Activated naive CD8-positive, alpha-beta T cell treated with anti-CD3 and anti-CD28 coated beads, Interleukin-2, amount 10 ng/mL, durations not matched to agents 7 days and 5 days (primary cell): ENCODE measurements at places on chromosomes 1 and 21. TPM values are rescaled to one million over a fixed set of nuclear protein-coding genes. Genes with fewer than 3 reads are reported as not detected.

DNA sequence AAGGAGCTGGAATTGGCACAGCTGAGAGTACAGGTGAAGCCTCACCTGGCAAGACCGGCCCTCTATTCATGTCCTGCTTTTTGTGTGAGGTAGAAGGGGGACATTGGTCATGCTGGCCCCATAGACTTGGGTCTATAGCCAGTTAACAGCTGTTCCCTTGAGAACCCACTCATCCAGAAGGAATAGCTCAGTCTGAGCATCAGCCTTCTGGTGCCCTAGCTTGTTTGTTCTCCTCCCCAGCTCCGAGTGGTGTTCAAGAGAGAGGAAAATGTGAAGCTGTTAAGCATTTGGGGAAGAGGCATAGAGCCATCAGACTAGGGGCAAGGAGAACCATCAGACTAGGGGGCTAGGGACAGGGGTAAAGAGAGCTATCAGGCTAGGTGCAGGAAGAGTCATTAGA lies 290.9 kb downstream of the SIPA1L2 start:
- H3K36me3 ChIP-seq = peaks cover 1% of the 10 kb centered on the region
- H3K27me3 ChIP-seq = peaks cover 25% of the 10 kb centered on the region
- DNase-seq = no peak
- no peak overlapping the region for H3K4me3 ChIP-seq
- H3K4me1 ChIP-seq = peaks cover 12% of the 10 kb centered on the region

GRCh38 chr1:36839485-36839884 lies 194.8 kb downstream of the GRIK3 start:
- no peak overlapping the region for H3K27ac ChIP-seq
- no peak overlapping the region for H3K4me3 ChIP-seq
- no peaks in the 10 kb centered on the region for H3K27me3 ChIP-seq
- no peaks in the 10 kb centered on the region for H3K36me3 ChIP-seq
- H3K4me1 ChIP-seq = no peaks in the 10 kb centered on the region

DNA sequence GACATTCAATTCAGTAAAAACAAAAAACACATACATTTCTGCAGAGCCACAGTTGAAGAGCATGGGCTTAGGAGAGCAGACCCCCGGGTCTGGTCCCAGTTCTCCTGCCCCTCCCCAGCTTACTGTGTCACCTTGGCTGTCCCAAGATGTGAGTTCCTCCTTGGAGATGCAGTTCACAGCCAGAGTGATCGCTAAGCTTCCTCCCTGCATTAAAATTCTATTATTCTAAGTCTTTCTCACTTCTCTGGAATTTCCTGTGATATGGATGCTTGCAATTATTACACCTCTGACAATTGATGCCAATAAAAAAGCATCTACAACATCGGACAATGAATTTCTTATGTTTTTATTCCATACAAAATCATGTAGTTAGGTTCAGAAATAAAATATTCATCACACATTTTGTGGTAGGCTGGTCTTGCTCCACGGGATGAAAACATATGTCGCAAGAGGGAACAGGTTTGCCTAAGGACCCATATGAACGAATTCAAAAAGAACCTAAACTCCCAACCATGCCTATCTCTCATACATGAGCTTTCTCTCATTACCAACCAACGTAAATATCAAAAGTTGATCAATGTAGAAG lies 328.5 kb upstream of the RUNX1 start:
- no peaks in the 10 kb centered on the region for H3K36me3 ChIP-seq
- H3K4me1 ChIP-seq = no peaks in the 10 kb centered on the region
- DNase-seq = no peak
- H3K27ac ChIP-seq = no peak overlapping the region
- no peaks in the 10 kb centered on the region for H3K27me3 ChIP-seq

DNA sequence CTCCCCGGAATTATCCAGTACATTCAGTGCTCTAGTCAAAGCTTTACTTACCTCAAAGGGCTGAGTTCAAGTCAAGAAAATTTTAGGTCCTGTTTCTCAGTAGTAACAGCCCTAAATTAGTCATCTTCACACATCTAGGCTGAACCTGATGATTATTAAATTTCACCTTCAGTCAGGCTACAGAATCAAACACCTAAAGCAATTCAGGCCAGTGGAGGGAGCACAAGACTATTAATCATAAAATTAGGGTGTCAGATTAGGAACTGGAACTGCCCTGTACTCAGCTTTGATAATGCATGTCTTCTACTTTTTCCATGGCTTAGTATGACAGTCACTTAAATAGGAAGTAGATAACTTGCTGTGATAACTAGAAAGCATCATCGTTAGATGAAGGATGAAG lies 28.4 kb upstream of the BCAS2 start:
- H3K4me3 ChIP-seq = no peak overlapping the region
- DNase-seq = no peak
- no peaks in the 10 kb centered on the region for H3K4me1 ChIP-seq
- H3K36me3 ChIP-seq = no peaks in the 10 kb centered on the region
- H3K27me3 ChIP-seq = peaks cover 7% of the 10 kb centered on the region

GRCh38 chr1:228747301-228747935 lies 12.1 kb downstream of the RHOU start:
- peaks cover 22% of the 10 kb centered on the region for H3K27me3 ChIP-seq
- H3K4me3 ChIP-seq = no peak overlapping the region
- no peak overlapping the region for H3K27ac ChIP-seq
- DNase-seq = no peak

The PTPN22 gene
- 74.1 TPM for total RNA-seq

The FAM151A gene
- not detected for total RNA-seq
